ENCODE measurements at places on chromosomes 16 and 17. TPM values are rescaled to one million over a fixed set of nuclear protein-coding genes. Genes with fewer than 3 reads are reported as not detected.

PTX4 gene
- total RNA-seq: 1.5 TPM

SHBG gene
- total RNA-seq: not detected

IGFALS gene
- total RNA-seq: 0.31 TPM

TMEM95 gene
- total RNA-seq: not detected

FOXF1 gene
- total RNA-seq: 3.6 TPM

PPP1R1B gene
- total RNA-seq: 7.1 TPM

CFAP97D1 gene
- not detected for total RNA-seq

YBX2 gene
- 0.51 TPM for total RNA-seq

TOP2A gene
- total RNA-seq: 55.3 TPM

HS3ST3A1 gene
- total RNA-seq: not detected

SSTR5 gene
- 0.72 TPM for total RNA-seq

RANBP10 gene
- total RNA-seq: 10.5 TPM

HEATR9 gene
- not detected for total RNA-seq

FSCN2 gene
- total RNA-seq: 1.7 TPM

ACSM2B gene
- total RNA-seq: not detected

HS3ST4 gene
- total RNA-seq: 0.21 TPM

CFAP119 gene
- total RNA-seq: 2.2 TPM

PKMYT1 gene
- total RNA-seq: 12.2 TPM

ZKSCAN2 gene
- 6.5 TPM for total RNA-seq

CD300H gene
- total RNA-seq: not detected

CDH1 gene
- 34.3 TPM for total RNA-seq

Measured in tongue (tissue), 3 donors.